ENCODE measurements at places on chromosomes 16 and 17.
A peak's percentile ranks its signal among the peaks of the same experiment; 100 is the strongest.

DNA sequence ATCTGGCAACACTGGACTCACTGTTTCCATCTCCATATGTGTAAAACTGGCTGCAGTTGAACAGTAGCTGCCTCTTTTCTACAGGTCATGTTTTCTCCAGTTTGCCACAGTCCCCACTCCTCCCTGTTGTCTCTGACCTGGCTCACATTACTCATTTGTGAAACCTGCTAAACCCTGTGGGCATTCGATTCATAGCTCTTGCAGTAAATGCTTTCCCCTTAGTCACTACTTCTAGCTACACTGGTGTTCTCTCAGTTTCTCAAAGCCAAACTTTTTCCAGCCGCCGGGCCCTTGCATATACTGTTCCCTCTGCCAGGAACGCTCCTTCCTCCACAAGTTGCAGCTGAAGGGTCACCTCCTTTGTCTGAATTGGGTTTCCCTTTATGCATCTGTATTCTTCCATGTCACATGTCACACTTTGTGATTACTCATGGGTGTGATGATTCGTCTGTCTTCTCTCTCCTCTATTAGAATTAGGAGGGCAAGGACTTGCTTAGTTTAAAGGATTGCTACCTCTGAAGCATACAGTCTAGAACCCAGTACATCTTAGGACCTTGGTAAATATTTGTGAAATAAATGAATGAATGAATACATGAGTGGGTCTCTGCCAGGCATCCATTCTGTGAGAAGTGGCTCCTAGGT is 15.0 kb upstream of the MT4 start:
- DNase-seq, result no peak

DNA sequence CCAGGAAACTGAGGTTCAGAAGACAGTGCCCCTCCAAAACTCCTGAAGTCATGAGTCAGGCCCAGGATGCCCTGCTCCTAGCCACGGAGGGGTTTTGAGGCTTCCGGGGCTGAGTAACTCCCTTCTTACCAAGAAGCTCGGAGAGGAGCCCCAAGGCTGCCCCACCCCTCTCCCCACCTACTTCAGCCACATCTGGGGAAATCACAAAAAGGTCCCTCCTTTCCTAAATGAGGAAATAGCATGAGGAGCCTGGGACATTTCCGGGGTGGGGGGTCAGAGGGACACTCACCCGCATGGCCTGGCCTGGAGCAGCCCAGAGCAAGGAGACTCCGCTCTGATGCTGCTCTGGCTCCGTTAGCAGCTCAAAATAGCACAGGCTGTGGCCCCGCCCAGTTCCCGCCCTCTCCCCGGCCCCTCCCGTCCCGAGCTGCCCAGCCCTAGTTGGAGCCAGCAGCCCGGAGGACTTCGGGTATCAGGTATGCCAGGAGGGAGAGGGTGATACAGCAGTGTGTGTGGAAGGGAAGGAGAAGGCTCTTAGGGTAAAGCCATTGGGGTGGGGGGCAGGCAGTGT is 40.1 kb downstream of the MYO18A start:
- peak; percentile 63 for DNase-seq

GRCh38 chr16:81945665-81946064 is 65.6 kb downstream of the SDR42E1 start:
- DNase-seq, result no peak

GRCh38 chr17:17738901-17739300 is 57.6 kb downstream of the RAI1 start:
- DNase-seq, result no peak

GRCh38 chr17:75847614-75848522 is 3.7 kb upstream of the UNC13D start:
- DNase-seq, result no peak

- peak; percentile 100 for DNase-seq
Measured at GRCh38 chr17:77957857-77958715, at the start of gene TNRC6C. TSS of gene TNRC6C (plus strand) at chr17:77958703. CDS start at chr17:78004207, 45,504 bp downstream.

GRCh38 chr17:78920528-78920927 is 4.7 kb downstream of the TIMP2 start:
- no peak for DNase-seq

DNA sequence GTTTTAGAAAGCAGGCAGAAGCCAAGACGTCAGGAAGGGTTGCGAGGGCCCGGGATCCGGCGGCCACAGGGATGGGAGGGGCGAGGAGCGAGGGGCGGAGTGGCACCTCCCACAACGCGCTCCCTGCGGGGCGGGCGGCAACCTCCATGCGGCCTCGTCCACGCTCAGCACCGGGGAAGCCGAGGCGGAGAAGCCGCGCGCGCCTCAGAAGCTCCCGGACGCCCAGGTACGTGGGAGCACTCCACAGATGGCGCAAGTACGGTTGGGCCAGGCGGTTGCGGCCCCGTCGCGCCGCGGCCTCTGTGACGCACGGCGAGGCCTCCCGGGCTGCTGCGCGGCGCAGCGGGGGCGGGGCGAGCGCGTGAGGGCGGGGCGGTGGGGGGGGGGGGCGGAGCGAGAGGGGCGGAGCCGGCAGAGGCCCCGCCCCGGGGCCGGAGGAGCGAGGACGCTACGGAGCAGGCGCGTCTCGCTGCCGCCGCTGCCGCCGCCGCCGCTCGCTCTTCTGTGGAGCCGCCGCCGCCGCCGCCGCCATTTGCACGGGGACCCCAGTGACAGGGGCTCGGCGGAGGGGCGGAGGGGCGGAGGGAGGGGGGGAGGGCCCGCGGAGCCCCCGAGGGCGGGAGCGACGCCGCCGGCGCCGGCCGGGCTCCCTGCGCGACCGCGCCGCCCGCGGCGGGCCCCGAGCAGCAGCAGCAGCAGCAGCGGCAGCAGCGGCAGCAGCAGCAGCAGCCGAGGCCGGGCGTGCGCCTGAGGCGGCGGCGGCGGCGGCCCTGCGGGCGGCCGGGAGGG is at the start of gene TENT4B:
TSS of gene TENT4B (plus strand) at position 500 of the 789 bp plus-strand sequence. CDS start 316 bp downstream, outside the sequence.
- DNase-seq, result peak; percentile 78

DNA sequence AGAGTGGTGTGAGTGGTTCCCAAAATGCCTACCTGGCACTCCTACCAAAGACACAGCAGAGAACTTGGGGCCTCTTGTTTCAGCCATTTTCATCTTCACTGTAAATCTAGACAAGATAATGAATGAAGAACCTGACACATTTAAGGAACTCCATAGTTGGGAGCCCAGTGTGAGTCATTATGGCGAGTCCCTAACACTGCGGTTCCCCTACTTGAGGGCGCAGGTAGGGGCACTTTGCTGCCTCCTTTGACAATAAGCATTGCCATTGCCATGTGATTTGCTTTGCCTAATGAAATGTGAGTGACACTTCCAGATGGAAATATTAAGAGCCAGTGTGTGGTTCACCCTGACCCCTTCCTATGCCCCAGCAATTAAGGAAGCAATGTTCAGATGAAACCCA is 517.6 kb downstream of the MAF start:
- DNase-seq, result no peak

- DNase-seq, result no peak
Measured at GRCh38 chr16:16805809-16806208, 426.9 kb downstream of the NPIPA7 start.

DNA sequence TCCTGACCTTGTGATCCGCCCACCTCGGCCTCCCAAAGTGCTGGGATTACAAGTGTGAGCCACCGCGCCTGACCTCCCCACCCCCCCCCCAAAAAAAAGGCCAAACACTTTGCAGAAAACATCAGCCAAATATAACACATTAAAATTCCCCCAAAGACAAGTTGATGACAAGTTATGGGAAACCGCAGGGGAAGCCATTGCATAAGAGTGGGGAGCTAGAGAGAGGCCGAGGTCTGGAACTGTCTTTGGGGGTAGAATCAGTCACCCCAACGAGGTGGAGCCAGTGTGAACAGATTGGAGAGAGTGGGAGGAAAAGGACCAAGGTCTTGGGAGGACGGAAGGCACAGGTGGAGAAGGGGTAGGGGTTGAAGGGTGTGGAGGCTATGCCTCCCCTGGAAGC is 2.8 kb downstream of the DRC3 start:
- DNase-seq, result no peak

All from activated CD8-positive, alpha-beta memory T cell treated with anti-CD3 and anti-CD28 coated beads for 1 hour (primary cell).